ENCODE measurements at places on chromosomes 5 and 9. TPM values are rescaled to one million over a fixed set of nuclear protein-coding genes. Genes with fewer than 3 reads are reported as not detected.
A peak's percentile ranks its signal among the peaks of the same experiment; 100 is the strongest.

Gene PTPA
- total RNA-seq: 69.4 TPM

Gene CDH9
- not detected for total RNA-seq

Gene ABLIM3
- total RNA-seq: 1.2 TPM

Gene PTGER4
- total RNA-seq: 117 TPM

Gene NKD2
- not detected for total RNA-seq

Gene GPX3
- total RNA-seq: not detected

Gene CYSTM1
- total RNA-seq: 4.2 TPM

Gene SMIM33
- not detected for total RNA-seq

Gene DND1
- total RNA-seq: 1.1 TPM

Gene TMEM203
- 27.1 TPM for total RNA-seq

Gene FOXD4L4
- not detected for total RNA-seq

Gene ASB6
- 32.4 TPM for total RNA-seq

Gene C9orf153
- not detected for total RNA-seq

Gene MINAR2
- not detected for total RNA-seq

Gene IFNK
- total RNA-seq: not detected

Gene IL4
- total RNA-seq: 8.1 TPM

Gene PDE6A
- total RNA-seq: not detected

GRCh38 chr9:129898185-129898584 is 62.9 kb downstream of the USP20 start:
- no peak for DNase-seq

- no peak for DNase-seq
Observed at GRCh38 chr9:89465726-89466308, 32.1 kb downstream of the SEMA4D start.

- no peak for DNase-seq
Observed at GRCh38 chr9:35954942-35955546, 2.9 kb downstream of the OR2S2 start.

GRCh38 chr9:673966-674526 is 167.5 kb upstream of the DMRT1 start:
- no peak for DNase-seq

- no peak for DNase-seq
Observed at GRCh38 chr5:89435347-89435746, 552.4 kb upstream of the MEF2C start.

- DNase-seq: no peak
Observed at GRCh38 chr9:34047864-34048726, 592 bp downstream of the UBAP2 start.

GRCh38 chr5:72515211-72515610 is 8.0 kb upstream of the ZNF366 start:
- DNase-seq: no peak

DNA sequence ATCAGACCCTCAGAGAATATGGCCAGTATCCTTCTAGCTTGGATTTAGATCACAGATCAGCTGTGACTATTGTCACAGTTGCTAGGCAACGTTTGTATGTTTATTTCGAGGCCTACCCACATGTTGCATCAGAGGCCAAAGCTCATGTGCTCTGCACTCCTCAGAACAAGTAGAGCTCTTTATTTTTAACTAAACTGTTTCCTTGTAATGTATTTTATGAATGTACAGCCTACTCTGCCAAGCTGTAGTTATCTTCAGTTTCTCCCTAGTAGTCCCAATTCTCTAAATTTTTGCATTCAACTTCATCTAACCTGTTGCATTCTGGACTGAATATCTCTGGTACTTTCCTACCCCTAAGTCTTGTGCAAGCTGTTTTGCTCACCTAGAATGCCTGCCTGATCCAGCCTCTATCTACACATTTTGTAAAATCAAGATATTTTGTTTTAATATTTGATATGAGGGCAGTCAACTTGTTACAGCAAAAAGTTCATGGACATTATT is 52.8 kb downstream of the CAST start:
- peak; percentile 79 for DNase-seq

GRCh38 chr5:127562252-127562651 is 44.8 kb downstream of the PRRC1 start:
- DNase-seq: no peak

DNA sequence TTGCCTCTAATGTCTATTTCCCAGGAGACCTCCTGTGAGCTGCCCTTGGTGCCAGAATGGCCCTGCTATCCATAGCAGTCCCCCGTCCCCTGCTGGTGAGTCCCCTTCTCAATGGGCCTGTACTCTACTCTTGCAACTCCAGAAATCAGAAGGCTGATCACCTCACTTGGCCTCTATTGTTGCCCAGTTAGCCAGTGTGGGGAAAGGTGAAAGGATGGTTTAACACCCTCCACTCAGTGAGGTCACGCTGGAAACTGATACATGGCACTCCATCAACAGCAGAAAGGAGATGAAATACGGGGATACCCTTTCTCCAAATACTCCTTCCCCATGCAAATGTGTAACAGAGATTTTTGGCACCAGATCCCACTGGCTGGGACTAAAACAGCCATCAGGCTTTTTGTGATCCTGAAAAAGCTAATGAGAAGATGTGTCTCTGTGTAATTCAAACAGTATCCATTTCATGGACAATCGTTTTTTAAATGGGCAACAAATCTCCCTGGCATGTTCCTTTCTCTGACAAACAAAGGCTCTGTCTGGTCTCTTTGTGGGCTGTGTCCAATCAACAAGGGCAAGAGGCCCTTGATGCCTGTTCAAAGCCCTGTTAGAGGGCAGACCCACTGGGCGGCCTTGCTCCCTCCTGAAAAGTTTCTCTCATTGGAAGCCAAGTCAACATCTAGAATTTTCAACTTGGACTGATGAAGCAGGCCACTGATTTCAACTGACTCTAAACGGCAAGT is 343.7 kb downstream of the SPOCK1 start:
- DNase-seq: no peak

DNA sequence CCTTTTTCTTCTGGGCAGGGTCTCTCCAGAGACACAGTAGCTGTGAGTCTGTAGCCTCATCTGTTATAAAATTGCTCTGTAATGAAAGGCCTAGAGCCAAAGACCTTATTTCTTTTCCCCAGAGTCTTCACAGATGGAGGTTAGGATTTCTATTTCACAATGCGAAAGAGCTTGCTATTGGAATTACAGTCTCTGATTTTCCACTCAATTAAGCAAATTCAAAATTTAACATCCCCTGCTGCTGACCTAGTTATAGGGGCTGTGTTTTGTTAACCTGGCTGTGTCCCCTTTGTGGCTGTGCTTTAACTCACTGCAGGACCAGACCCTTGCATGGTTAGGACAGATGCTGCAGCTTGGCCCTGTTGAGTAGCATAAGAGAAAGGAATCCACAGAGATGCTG is 190.3 kb upstream of the NMUR2 start:
- no peak for DNase-seq

DNA sequence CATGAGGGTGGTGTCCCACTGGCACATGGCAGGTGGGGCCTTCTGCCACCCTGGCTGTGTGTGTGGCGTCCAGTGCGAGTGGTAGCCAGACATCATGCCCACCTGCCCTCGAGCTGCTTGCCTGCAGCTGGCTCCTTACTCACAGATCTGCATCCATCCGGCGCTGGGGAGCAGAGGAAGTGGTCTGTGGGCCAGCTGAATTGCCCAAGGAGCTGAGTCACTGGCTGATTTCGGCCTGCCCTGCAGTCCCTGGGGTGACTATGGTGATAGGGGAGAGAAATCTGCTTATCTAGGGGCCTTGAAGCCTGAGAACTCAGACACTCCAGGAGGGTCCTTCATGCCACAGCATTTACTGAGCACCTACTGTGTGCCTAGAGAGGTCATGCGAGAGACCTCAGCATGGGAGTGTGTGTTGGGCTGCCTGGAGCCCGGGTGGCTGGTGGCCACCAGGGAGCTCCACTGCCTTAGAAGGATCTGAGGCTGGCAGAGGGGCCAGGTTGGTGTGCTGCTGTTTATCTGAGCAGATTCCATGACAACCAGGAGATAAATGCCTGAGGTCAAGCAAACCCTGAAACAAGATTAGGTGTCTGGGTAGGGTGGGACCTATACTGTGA is 57.1 kb downstream of the SLC22A5 start:
- peak; percentile 79 for DNase-seq

DNA sequence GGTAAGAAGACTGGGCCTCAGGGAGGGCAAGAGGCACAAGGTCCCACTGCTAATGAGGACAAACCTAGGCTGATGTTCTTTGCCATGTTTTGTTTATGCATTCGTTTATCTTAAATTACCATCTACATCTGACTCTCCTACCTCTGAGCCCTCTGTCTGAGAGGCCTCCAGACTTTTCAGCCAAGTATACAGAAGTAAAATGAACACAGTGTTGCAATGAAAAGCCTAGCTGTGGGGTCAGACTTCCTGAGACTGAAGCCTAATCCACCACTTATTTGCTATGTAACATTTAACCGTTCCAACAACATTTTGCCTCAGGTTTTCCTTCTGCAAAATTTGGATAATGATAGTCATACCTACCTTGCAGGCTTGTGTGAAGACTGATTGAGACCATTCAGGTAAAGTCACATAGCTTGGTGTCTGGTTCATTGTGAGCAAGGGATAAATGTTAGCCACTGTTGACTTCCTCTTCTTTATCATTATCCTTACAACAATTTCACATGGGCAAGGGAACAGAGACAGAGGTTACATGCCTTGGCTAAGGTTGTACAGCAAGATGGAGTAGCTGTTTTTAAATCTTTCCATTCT is 374.9 kb upstream of the CLINT1 start:
- no peak for DNase-seq

GRCh38 chr5:111706345-111706744 is 50.6 kb downstream of the NREP start:
- no peak for DNase-seq

- DNase-seq: no peak
Observed at GRCh38 chr5:95848701-95849100, 26.2 kb upstream of the GLRX start.

- no peak for DNase-seq
Observed at GRCh38 chr9:129223551-129224208, 45.6 kb upstream of the IER5L start.

DNA sequence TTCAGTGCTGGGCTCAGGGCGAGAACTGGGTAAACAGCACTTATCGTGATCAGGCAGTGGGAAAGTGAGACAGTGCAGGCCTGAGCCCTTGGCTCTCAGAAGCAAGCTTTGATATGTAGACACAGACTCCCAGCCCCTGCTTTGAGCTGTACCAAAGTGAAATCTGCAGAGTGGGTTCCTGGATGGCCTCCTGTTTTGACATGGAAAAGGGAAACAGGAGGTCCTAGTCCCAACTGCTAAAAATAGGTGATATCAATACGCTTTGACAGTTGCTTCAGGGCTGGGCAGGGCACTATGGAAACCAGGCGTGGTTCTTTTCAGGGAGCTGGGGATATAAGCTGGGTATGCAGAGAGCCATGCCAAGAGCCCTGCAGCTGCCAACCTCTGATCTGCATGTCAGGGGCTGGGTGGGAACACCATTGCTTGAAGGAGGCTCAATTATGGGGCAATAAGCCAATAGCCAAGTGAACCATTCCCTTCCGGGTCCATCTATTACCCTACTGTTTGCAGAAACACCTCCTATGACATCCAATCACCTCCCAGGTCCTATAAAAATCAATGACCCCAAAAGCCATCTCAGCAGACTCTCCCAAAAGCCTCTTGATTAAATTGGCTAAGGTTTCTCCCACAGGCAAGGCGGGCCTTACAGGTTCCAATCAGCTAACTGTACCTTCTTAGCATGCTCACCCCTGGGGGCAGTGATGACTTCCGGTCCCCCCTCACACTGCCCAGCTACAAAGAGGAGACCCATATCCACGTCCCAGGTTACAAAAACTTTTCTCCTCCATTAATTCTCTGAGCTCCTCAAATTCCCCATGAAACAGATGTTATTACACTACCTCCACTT is 45.8 kb downstream of the EPB41L4B start:
- DNase-seq: no peak

- peak; percentile 53 for DNase-seq
Observed at GRCh38 chr5:35823347-35824098, 33.2 kb upstream of the IL7R start.

GRCh38 chr5:137015540-137016116 is 483.5 kb downstream of the SPOCK1 start:
- DNase-seq: no peak

DNA sequence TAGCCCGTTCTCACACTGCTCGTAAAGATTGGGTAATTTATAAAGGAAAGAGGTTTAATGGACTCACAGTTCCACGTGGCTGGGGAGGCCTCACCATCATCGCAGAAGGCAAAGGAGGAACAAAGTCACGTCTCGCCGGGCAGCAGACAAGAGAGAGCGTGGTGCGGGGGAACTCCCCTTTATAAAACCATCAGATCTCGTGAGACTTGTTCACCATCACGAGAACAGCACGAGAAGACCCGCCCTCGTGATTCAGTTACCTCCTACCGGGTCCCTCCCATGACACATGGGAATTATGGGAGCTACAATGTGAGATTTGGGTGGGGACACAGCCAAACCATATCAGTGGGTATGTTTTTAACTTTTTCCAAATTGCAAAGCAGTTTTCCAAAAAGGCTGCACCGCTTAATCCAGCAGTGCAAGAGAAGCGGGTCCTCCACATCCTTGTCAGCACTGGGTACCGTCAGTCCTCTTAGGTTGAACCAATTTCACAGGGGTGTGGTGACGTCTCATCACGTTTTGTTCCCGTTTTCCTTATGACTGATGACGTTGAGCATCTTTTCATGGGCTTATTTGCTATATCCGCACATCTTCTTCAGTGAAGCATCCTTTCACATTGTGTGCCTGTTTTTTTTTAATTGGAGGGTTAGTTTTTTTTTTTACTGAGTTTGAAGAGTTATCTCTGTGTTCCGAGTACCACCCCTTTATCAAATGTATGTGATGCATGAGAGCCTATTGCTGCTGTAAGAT is 8.0 kb upstream of the FCN2 start:
- no peak for DNase-seq

GRCh38 chr5:103293099-103293498 is 34.5 kb downstream of the MACIR start:
- DNase-seq: no peak

Data from natural killer cell (primary cell).